ENCODE measurements at places on chromosomes 2 and 18.

GRCh38 chr2:226185616-226186211 lies 613.9 kb downstream of the IRS1 start:
- no peak for DNase-seq

DNA sequence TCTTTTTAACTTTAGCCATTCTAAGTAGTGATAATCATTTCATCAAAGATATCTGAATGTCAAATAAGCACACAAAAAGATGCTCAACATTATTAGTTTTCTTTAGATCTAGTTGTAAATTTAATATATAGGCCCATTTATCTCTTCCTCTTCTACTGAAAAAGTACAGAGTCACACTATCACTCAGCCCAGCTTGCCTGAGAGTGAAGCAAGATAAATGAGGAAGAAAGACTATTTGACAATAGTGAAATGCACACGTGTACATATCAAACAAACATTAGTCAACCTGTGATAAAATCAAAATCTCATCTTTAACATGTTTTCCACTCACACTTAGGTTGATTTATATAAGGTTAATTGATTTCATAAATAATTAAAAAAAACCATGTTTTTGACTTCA lies 83.5 kb upstream of the CCDC195 start:
- DNase-seq = no peak

- no peak for DNase-seq
Observed at GRCh38 chr18:58336605-58337004, 292.3 kb downstream of the ALPK2 start.

DNA sequence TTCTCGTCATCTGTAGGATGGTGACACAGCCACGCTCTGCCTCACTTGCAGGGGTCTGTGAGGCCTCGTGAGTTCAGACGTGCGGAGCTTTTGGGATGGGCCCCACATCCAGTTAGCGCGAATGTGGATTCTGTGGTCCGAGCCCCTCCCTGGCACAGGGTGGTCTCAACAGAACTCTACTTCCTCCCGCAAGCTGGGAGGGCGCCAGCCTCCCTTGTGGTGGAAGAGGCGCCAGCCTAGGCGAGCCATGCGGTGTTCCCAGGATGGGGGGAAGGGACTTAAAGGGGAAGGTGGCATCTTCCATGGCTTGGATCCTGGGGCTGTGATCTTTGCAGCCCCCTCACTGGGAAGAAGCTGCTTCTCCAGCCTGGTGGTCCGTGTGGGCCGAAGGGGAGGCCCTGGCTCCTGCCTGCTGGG lies 1.4 kb downstream of the SNORC start:
- DNase-seq = no peak

GRCh38 chr2:203914546-203915182 lies 21.9 kb upstream of the ICOS start:
- no peak for DNase-seq

DNA sequence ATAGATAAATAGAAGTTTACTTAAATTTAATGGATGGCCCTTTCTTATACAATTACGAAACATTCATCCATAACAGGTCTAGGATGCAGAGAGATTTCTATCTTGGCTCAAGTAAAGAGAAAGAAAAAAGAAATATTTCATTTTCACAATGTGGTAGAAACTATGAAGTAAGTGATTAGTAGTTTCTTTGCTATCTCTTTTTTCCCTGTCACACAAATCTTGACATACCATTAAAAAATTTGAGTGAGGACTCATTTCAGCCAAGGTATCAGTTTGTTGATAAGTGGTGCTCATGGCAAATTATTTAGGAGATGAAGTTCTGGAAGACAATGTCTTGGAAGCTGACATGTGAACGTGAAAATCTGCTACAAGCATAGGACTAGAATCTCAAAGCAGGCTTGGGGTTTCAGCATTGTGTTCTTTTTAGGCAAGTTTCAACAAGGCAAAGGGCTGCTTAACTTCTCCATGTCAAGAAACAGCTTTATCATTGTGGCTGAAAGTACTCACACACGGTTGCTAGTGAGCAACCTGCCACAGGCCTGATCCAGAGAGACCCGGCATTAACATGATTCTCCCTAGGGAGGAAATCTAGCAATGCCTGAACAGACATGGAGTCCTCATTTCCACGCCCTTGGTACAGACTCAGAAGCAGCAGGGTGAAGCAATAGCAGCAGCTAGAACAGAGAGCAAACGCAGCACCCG lies 414.6 kb downstream of the DLGAP1 start:
- no peak for DNase-seq

DNA sequence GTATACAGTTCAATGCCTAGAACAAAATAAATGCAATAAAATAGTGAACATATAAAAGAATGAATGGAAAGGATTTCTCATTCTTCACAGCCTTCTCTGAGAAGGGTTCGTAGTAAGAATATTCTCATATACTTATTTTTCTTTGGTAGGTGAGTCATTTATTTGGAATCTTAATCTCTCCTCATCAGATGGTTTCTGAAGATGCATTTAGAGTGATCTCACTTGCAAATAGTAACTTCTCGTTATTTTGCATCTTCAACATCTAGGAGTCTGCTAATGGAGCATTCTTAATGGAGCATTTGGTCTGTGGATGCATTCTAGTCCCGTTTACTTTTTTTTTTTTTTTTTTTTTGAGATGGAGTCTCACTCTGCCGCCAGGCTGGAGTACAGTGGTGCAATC lies 3.9 kb downstream of the UBXN4 start:
- DNase-seq = peak; percentile 29

DNA sequence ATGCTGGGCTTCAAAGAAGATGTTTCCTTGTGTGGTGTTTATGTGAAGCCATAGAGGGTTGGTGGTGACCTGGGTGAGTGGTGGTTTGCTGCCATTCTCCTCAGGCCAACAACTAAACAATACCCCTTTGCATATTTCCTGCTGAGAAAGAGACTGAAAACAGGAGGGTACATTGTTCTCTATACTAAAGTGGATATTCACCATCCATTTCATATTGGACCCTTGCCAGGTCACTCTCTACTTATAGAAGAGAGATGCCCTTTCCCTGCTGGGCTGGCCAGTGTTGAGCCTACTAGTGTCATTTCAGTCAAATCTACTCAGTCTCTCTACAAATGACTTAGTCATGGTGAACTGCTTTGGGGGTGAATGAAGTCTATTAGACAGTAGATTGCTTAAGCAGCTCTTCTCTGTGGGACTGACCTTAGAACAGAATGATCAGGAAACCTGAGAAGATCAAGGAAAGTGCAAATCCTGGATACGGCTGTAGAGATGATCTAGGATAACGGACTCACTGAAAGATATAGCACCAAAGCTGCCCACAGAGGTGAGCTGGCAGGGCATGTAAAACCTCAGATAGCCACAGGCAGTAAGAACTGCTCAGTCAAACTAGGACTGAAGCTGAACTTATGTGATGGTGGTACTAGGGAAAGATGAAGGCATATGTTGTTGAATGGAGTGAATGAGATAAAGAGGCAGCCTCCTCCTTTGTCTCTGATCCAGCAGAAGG lies 154.9 kb downstream of the MYO3B start:
- no peak for DNase-seq

DNA sequence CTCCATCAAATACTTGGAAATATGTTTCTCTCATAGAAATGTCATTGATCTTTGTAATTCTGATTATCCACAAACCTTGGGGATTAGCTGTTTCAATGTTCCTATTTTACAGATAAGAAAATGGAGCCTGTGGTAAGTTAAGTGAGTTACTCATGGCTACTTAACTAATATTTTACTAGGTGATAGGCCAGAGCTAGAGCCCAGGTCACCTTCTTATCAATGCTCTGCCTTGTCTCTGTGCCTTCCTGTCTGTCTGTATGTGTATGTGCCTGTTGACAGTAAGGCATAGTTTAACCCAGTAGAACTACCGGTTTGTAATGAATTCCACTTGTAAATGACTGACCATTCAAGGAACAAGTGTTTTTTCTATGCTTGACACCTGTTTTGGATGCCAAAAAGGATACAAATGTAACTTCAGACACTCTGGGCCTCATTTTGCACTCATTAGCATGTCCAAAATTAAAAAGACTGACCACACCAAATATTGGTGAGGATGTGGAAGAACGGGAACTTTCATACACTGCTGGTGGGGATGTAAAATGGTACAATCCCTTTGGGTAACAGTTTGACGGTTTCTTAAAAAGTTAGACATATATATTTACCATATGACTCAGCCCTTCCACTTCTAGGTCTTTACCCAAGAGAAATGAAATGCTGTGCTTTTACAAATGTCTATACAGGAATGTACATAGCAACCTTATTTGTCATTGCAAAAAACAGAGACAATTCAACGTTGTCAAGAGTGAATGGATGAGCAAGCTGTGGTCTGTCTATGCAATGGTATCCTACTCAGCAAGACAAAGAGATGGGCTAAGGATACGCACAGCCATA lies 19.6 kb upstream of the IL1A start:
- DNase-seq = no peak

GRCh38 chr2:50344509-50345106 lies 687.3 kb downstream of the NRXN1 start:
- DNase-seq = peak; percentile 50
